ENCODE measurements at places on chromosomes 2 and 18. TPM values are rescaled to one million over a fixed set of nuclear protein-coding genes. Genes with fewer than 3 reads are reported as not detected.

Gene LRP2
- total RNA-seq: not detected

- DNase-seq: no peak
Observed at GRCh38 chr2:195652911-195653310, 4.1 kb upstream of the SLC39A10 start.

GRCh38 chr2:233210843-233211547 lies 40.5 kb upstream of the ATG16L1 start:
- peak; percentile 86 for DNase-seq

GRCh38 chr18:46163941-46164499 lies 59.8 kb downstream of the HAUS1 start:
- DNase-seq: no peak

- DNase-seq: no peak
Observed at GRCh38 chr2:186882511-186883071, 33.6 kb upstream of the ZSWIM2 start.

- DNase-seq: peak; percentile 40
Observed at GRCh38 chr2:215059724-215060123, 78.7 kb downstream of the ABCA12 start.

- peak; percentile 23 for DNase-seq
Observed at GRCh38 chr2:55419233-55419678, 400 bp downstream of the CCDC88A start.
